Amygdala (tissue), 56 donors: ENCODE measurements at places on chromosomes 11 and 22.

DNA sequence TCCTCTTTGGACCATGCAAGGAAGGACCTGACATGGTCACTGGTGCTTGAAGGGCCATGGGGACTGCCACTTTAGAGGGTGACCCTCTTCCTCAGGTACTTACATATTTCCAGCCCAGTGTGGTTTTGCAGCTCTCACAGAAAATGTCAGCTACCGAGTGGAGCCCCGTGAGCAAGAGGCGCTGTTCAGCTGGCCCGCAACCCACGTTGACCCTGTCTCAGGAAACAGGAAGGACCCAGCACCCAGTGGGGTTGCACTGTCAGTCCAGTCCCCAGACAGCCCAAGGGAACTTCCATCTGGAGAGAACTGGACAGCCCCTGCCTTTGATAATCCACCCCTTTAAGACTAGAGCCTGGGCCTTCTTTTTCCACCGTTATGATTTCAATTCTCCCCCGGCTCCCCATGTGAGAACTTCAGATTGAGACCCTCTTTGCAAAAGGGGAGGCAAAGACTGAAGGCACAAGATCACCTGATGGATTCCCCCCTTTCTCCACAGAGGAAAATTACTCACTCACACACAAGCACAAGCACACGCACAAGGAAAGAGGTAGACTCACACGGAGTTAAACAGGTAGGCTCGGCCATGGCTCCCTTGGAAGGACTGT is 3.4 kb downstream of the YPEL4 start:
- DNase-seq: no peak

DNA sequence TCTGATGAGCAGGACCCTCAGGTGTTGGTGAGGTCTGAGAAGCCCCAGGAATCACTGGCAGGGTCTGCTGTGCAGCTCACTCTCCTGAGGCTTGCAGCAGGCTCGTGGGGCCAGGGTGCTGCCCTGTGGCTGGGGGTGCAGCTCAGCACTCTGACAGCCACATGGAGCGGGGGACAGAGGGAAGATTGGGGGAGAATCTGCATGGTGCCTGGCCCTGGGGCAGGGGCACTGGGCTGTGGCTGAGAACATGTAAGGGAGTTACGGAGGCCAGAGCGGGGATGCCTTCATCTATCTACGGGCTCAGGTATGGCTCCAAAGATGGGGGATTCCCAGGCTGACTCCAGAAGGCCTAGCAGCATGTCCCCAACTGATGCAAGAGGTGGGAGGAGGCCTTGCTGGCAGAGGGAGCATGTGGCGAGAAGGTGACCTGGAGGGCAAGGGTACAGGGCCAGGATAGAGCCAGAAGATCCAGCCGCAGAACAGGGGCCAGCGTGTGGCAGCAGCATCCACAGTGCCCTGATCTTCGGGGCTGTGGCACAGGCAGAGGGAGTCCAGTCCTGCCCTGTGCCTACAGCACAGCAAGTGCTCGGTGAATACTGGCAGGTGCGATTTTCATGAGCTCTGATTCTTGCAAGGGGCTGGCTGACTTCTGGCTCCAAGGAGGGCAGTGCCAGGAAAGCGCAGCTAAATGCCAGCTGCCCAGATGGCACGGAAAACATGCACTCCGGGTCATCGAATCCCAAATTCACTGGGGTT is 184.7 kb downstream of the CTTN start:
- no peak for DNase-seq

DNA sequence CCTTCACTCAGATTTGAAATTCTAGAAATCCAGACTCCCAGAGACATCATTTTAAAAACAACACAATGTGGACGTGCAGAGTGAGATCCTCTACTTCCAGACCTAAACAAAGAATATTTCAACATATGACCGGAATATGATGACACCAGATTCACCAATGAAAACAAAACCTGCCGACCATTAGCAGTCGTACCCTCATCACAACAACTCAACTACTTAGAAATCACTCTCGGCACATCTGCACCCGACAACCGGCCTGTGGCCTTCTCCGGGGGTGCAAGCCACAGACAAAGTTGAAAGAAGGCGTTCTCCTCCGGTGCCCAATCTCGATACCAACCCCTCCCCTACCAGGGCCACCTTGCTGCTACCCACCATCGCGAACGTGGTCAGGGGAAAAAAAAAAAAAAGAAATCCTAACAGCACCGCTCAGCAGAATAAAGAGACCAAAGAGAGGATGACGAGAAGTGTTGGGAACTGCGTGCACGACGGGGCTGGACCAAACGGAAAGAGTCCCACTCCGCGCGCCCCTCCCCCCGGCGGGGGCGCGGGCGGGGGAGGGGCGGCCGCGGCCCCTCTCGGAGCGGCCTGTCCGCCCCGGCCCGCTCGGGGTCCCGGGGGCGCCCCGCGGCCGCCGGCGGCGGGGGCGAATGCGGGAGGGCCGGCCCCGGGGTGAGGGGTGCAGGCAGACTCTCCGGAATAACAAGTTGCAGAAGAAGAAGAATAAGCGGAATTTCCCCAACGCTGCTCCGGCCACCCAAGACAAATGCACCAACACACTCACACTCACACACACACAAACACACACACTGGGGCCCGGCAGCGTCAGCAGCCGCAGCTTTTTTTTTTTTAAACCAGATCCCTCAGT is 1.7 kb downstream of the PHF21A start:
- peak; percentile 17 for DNase-seq

- no peak for DNase-seq
Observed at GRCh38 chr11:28504555-28505110, 396.4 kb downstream of the METTL15 start.

- no peak for DNase-seq
Observed at GRCh38 chr11:39078465-39078864, 2381.0 kb downstream of the LRRC4C start.
